ENCODE measurements at places on chromosomes 1 and 21.

- no peak for DNase-seq
Measured at GRCh38 chr1:156226116-156226538, 13.3 kb downstream of the PMF1 start.

- DNase-seq = no peak
Measured at GRCh38 chr21:45543371-45543709, 1.1 kb upstream of the SLC19A1 start.

GRCh38 chr1:39825432-39825941 is 36.8 kb upstream of the BMP8B start:
- DNase-seq = no peak

DNA sequence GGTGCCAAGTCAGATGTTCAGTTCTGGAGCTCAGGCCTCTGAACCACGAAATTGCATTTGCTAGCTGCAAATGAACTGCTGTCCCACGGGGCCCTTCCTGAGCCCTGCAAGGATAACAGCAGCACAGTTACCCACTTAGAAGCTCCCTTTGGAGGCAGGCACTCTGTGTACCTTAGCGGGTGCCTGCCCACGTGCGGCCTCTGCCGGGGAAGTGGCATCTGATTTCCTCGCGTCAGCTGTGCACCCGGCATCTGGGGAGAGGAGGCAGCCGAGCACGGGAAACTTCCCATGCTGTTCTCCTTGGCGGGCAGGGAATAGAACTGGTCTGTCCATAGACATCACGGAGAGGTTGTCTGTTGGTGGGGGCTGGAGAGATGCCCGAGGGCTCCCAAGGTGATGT is 148.0 kb upstream of the C1orf174 start:
- no peak for DNase-seq

All from stimulated activated CD8-positive, alpha-beta memory T cell treated with anti-CD3 and anti-CD28 coated beads, Interleukin-15, amount 100 ng/mL, for 48 hours (primary cell).